Cardiac muscle cell (in vitro differentiated cells and primary cell): ENCODE measurements at places on chromosomes 12 and 14.

- DNase-seq: no peak
Observed at GRCh38 chr14:21991130-21991529, 317.5 kb upstream of the OR4E1 start.

DNA sequence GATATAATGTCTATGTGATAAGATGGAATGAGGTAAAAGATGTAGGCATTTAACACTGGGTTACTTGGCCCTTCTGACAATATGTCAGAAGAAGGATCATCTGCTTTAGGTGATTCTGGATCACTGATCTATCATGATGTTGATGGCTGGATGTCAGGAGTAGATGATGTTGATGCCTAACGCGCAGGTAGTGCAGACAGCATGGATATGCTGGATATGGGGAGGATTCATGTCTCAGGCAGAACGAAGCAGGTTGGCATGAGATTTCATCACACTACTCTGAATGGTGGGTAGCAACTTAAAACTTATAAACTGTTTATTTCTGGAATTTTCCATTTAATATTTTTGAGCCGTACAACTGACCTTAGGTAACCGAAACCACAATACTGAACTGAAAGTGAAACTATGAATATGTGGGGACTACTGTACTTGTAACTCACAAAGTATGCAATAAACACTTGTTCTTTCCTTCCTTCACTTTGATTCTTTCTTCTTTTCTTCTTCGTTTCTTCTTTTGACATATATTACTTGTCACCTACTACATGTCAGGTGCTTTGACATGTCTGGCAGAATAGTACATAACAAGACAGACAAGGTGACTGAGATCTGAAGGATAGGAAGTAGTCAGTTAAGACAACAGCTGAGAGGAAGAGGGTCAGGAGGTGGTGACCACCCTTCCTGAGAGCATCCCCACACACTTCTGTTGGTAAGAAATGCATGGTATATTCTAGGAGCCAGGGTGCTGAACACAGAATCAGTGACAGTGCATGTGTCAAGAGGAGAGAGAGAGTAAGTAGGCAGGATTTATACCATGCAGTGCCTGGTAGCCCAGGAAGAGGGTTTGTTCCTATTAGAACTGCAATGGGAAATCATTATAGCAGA is 238.8 kb downstream of the PPFIA2 start:
- no peak for DNase-seq

DNA sequence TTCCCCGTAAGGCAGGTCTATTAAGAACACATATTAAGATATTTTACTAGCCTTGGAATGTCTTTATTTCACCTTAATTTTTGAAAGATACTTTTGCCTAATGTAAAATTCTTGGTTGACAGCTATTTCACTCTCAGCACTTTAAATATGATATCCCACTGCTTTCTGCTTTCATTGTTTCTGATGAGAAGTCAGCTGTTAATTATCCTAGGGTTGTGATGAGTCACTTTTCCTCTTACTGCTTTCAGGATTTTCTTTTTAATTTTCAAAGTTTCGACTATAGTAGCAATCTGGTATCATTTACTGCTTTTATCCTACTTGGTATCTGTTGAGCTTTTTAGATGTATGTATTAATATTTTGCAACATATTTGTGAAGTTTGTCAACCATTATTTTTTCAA is 578.9 kb upstream of the ATP2B1 start:
- no peak for DNase-seq

DNA sequence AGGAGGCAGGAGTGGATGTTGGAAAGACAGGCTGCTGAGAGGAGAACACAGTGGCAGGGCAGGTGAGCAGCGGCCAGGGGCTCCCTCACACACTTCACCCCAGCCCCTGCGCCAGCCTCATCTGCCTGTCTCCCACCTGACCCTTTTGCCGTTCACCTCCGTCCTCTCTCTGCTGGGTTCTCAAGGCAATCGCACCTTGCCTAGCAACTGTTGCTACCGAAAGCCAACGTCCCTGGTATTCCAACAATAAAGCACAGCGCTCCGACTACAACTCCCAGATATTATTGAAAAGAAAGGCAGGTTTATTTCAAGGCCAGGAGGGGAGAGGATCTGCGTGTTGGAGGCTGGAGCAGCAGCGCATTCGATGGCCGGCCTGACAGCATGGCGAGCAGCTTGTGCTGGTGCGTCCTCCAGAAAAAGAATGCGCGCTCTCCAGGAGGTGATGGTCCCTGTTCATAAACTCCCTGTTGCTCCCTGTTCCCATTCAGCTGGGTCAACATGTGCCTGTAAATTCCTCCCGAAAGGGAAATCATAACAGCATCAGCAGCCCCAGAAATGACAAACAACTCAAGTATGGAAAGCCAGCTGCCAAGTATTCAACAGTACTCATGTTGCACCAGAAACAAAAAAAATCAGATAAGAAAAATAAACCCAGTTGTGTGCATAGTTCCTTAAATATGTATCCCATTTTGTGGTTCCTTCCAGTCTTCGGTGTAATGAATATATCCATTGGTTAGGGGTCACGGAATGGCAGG is 153.0 kb upstream of the DIO3 start:
- DNase-seq: no peak

DNA sequence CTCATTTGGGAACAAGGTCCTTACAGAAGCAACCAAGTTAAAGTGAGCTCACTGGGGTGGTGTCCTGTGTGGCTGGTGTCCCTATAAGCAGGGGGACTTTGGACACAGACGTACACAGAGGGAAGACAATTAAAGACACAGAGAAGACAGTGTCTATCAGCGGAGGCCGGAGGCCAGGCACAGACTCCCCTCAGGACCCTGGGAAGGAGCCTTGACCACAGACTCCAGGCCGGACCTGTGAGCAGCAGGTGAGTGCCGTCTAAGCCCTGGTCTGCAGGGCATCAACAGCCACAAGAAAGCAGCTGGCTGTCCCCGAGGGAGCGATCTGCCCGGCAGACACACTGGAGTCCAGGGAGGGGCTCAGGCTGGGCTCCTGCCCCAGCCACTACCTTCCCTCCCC is 219.1 kb upstream of the C14orf180 start:
- DNase-seq: no peak

- DNase-seq: no peak
Observed at GRCh38 chr14:53368711-53369201, 215.6 kb upstream of the DDHD1 start.

- no peak for DNase-seq
Observed at GRCh38 chr14:70098250-70098809, 90.4 kb downstream of the SLC8A3 start.
